Glomerular endothelial cell (primary cell): ENCODE measurements at places on chromosomes 5 and 9. TPM values are rescaled to one million over a fixed set of nuclear protein-coding genes. Genes with fewer than 3 reads are reported as not detected.

DNA sequence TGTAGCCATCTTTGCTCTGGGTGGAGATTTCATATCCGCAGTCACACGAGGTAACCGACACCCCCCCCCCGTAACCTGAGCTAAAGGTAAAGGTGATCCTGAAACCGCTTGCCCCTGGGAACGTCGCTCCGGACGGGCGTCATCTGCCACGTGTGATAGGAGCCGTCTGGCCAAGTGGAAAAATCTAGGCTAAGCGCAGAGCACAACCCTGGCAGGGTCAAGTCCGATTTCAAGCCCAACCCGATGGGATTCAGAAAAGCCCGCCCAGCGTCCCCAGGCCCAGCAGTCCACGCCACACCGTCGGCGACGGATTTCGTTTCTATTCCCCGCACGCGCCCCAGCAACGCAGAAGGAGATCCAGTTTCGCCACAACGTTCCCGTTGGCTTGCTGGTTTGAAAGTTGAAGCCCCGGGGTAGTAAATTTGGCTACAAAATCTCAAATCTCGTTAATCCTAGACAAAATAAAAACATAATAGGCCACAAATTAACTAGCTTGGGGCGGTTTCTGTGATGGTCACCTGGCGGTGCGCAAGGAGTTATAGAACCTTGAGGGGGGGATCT lies 32.4 kb upstream of the NFIB start:
- no peak for DNase-seq

DNA sequence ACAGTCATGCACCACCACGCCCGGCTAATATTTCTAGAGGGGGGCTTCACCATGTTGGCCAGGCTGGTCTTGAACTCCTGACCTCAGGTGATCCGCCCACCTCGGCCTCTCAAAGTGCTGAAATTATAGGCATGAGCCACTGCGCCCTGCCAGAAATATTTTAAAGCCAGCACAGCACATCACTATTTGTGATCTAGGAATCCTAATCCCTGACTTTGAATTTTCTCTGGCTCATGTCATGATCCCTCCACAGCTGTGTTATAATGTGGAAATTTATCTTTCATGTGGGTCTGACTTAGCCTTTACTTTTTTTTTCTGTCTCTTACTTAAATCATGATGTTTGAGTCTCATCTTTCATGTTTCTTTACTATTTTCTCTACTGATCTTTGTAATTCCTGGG lies 18.7 kb upstream of the ITGA1 start:
- no peak for DNase-seq

DNA sequence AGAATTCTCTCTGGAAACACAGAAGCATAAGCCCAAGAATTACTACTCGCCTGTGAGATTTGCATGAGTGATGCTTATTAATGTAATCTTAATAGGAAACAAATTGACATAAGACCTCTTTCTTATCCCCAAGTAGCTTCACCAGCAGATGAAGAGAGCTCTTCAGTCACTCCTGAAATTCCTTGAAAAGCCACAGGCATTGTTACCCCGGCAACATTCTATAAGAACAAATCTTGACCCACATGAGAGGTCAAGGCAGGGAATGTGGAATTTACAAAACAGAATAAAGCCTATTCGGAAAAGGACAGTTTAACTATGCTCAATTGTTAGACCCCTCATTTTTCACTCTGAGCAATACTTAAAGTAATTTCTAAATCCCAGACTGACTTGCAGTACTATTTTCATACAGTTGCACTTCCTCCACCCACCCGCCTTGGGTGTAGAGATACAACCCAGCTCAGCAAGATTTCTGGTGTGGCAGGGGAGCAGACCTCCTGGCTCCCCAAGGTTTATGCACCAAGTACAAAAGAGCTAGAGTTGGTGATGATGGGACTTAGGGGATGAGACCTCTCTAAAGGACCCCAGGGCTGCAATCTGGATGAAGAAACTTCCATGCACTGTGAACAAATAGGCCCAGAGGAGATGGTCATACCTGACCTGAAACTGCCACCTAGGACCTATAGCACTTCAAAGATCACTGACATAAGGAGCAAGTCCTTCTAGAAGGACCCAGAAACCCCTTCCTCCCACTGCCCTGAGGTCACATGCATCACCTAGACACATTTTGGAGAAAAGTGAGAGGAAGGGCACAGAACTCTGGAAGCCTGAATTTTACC lies 242.1 kb downstream of the ZNF608 start:
- no peak for DNase-seq

DNA sequence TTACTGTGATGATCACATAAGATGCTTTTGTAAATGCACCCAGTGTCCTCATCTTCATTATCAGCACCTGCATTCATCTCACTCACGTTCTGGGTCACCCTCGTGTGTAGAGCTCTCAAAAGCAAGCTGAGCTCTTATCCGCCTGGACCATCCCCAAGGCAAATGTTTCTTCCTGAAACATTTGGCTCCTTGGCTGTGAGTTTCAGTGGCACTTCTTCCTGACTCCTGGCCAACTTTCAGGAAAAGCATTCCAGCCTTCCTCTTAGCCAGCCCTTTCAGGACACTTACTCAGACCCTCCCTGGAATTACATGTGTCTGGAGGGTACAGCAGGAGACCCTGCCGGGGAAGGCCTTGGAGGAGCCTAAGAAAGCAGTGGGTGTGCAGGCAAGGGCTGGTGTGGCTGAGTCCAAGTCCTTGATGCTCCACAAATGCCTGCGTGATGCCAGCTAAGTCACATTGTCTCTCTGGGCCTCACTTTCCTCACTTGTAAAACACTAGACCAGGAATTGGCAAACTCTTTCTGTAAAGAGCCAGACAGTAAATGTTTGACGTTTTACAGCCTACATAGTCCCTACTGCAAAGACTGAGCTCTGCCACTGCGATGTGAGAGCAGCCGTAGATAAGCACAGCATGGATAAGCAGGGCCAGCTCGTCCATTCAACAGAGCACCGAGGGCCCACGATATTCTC lies 72.1 kb downstream of the PDE6A start:
- DNase-seq, result no peak

DNA sequence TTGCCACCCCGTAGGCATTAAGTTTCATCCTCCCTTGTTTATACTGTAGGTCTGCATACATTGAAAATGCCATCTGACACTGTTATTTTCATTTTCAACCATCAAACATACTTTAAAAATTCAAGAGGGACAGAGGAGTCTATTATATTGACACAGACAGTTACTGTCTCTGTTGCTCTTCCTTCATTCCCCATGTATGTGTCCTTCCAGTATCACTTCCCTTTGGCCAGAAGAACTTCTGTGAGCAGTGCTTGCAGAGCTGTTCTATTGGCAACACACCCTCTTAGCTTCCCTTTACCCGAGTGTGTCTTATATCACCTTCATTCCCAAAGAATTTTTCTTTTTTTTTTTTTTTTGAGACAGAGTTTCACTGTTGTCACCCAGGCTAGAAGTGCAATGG lies 42.8 kb downstream of the RASGEF1C start:
- no peak for DNase-seq

RC3H2 gene
- 49.3 and 69.2 TPM in 2 replicates for total RNA-seq

PCDHB3 gene
- 0.23 and 0.58 TPM in 2 replicates for total RNA-seq
